ENCODE measurements at places on chromosomes 7 and 10.

DNA sequence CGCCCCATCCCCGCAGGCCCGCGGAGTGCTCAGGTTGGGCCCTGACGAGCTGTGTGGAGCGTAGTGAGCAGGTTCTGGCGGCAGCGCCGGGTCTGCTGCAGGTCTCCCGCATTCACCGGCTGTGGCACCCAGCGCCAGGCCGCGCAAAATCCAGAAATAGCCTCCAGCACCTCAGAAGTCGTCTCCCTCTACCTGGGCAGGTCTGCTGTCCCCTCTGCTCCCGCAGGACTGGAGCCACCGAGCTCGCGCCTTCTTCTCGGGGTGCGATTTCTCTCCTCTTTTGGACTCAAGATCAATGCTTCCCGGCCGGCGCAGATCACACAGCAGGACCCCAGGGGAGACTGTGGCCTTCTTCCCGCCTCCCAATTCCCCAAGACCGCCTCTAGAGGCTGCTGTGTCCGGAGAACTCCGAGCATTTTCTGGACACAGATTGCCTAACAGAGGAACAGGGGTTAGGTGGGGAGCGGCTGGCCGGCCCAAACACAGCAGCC lies 8.4 kb downstream of the TLX1 start:
- DNase-seq = no peak

DNA sequence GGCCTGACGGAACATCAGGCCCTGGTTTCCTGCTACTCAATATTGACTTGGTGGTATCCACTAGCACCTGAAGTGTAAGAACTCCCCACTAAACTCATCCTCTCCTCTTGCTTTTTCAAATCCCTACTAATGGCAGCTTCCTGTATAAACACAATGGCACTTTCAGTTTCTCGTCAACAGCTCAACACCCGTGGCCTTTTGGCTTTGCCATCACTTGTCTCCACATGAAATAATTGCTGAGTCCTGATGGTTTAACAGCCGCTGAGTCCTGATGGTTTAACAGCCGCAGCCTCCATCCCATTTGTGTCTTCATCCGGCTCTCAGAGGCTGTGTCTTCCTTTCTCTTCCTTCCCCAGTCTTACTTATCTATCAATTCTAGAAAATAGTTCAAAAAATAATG lies 261.4 kb upstream of the PITRM1 start:
- no peak for DNase-seq

DNA sequence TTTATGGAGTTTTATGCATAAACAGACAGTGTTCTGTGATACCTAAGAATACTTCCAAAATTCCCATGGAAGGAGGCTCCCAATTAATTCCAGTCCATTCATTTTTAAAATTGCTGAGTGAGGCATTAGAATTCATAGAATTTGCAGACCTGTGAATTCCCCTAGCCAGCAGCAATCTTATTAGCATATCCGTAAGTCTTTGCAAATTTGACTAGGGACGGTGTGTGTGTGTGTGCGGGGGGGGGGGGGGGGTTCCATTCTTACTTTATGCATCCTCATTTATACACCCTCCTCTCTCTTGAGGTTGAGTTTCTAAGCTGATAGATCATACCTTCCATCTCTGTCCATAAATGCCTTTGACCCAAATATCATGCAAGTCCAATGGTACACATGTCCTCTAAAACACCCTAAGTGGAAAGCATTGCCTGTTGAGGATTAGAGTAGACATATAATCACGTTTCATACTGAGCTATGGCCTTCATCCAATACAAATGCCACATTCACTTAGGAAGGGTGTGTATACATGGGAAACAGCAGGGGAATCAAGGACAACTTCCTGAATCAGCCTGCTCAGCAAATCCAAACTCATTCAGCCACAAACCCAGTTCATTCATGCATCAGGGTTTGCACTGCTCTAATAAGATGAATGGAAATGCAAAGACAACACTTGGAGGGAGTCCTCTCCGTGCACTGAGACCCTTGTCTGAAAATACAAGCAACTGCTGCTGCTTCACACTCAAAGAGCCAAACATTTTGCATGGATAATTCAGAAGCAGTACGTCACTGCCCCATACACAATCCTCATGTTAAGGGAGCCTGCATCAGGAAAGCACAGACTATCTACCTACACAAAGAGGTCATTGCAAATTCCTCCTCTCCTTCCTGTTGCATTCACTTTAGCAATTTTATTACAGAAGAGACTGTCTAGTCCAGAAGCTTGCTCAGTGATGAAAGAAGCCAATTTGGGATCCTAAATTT lies 350.8 kb downstream of the KCNMA1 start:
- DNase-seq = no peak

- DNase-seq = no peak
Measured at GRCh38 chr10:48700493-48700892, 15.8 kb downstream of the WDFY4 start.

DNA sequence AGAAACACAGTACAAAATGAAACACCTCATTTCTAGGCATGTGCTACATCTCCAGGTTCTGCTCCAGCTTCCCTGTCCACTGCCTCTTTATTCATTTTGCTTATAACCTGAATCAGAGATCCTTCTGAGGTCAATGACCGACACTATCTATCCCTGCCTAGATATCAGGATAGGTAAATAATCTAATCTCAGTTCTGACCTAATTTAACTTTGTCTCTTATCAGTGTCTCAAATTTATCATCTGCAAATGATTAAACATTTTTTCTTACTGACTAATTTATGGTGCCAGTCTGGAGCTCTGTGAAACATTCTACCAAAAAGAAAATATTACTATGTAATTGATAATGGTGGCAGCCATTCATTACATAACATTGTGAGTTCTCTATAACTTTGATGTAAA lies 61.1 kb downstream of the SGCE start:
- DNase-seq = no peak

- no peak for DNase-seq
Measured at GRCh38 chr10:89428877-89429276, 14.5 kb downstream of the IFIT5 start.

DNA sequence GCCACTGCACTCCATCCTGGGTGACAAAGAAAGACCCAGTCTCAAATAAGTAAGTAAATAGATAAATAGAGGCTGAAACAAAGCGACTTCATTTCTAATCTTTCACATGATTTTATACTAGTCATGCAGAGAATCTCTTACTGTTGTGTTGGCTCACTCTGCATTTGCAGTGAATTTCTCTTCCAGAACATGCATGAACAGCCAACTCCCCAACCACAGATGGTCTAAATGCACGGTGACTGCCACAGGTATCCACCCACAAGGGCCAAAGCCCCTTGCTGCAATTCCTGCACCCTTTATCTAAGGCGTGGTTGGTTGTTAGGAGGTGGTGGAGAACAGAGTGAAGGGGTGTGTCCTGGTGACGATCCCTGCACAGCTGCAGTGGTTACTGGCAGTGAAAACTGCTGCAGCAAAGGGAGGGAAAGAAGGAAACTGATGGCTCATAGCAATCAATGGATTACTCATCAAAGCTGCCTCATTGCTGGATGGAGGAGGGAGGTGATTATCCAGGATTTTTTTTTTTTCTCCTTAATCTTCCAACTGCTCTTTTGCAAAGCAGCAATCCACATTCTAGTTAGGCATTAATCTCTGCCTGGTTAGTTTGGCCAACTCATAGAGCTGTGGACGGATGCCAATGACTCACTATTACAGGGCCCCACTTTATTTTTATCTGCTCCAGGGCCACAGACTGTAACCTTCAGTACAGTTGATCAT lies 50.6 kb downstream of the PRTFDC1 start:
- peak; percentile 98 for DNase-seq

GRCh38 chr7:5363729-5364128 lies 59.9 kb downstream of the TNRC18 start:
- DNase-seq = no peak

DNA sequence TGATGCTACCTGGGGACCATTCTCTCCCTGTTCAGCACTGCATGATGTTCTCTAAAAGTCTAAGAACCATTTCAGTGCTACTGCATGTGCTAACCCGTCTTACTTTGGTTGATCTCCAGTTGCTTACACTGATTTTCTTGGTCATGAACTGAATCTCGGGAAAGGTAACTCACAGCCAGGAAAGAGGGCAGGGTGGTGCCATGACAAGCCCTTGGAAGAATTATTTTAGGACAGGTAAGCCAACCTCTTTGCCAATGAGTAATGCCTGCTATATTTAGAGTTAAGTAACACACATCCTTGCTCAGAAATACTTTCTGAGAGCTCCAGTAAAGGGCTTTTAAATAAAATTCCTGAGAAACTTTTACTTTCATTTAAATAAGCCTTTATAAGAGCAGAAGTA lies 126.7 kb downstream of the ARL4A start:
- DNase-seq = no peak

DNA sequence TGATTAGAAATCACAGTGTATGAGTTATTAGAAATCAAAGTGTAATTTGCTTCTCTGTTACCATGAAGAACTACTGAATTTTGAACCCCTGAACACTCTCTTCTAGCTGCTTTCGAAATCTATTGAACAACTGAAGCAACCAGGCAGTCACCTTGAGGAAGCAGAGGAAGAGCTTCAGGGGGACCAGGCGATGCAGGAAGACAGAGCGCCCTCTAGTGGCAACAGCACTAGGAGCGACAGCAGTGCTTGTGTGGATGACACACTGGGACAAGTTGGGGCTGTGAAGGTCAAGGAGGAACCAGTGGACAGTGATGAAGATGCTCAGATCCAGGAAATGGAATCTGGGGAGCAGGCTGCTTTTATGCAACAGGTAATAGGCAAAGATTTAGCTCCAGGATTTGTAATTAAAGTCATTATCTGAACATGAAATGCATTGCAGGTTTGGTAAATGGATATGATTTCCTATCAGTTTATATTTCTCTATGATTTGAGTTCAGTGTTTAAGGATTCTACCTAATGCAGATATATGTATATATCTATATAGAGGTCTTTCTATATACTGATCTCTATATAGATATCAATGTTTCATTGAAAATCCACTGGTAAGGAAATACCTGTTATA lies 170.7 kb downstream of the HDAC9 start:
- DNase-seq = peak; percentile 68

DNA sequence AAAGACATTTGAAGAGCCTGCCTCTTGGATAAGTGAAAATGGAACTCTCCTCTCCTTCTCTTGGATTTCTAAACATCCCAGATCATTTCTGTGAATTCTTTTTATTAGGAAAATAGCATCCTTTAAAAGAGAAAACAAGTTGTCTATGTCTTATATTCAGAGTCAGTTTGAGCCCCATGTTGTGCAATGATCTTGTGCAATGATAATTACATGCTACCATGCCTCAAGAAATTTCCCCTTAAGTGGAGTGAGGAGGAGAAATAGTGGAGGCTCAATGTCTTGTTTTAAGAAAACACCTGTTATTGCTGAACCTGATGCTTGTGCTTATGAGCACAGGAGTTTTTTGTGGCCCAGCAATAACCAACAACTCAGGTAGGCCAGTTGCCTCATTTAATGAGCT lies 103.6 kb downstream of the NPSR1 start:
- no peak for DNase-seq

GRCh38 chr10:52313256-52313932 lies 687 bp upstream of the DKK1 start:
- peak; percentile 18 for DNase-seq

DNA sequence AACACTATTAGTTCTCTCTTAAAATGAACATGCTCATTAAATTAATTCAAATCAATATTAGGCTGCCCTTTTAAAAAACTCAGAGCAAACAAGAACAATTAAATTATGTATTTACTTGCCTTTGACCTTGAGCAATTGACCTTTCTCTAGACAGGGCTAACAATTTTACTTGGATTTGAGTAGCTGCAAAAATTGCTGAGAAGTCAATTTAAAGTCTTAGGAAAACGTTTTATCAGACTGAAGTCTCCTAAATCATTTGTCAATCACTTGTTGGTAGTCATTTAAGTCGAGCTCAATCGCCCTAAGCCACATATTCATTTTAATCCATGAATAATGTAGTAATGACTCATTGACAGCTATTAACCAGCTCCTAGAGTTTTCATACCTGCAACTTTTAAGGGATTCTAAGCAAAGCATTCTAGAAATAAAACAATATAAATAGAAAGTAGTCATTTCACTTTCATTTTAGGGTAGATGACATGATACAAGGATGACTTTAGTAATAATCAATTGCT lies 84.9 kb upstream of the SEC61G start:
- no peak for DNase-seq

- no peak for DNase-seq
Measured at GRCh38 chr7:138713191-138713590, 12.0 kb upstream of the SVOPL start.

DNA sequence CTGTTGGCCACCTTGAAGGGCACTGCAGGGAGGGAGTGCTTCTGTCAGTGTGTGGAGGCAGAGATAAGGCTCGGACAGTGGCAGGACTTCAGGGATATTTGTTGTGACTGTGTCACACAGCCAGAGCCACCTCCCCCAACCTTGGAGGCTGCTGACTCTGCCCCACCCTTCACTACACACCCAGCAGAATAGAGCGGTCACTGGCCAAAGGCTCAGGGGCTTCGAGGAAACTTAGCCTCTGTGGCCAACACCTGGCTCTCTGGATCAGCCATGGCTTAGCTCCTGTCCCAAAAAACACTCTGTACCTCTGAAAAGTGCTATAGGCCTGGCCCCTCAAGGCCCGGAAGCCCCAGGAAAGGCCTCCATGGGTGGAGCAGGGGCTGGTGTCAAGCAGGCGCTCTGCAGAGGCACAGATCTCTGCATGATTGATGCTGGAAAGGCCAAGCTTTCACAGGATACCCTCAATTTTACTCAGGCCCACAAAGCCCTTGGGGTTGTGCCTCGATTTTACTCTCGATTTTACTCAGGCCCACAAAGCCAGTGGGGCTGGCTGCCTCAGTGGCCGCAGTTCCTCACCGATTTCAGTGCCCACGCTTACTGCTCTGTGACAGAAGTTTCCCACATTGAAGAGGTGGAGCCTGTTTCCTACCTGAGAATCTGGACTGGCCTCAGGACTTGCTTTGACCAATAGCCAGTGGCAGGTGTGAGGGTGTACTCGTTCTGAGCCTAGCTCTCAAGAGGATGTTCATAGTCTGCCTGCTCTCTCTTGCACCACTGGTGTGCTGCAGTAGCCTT lies 113.2 kb upstream of the GPR26 start:
- DNase-seq = no peak

DNA sequence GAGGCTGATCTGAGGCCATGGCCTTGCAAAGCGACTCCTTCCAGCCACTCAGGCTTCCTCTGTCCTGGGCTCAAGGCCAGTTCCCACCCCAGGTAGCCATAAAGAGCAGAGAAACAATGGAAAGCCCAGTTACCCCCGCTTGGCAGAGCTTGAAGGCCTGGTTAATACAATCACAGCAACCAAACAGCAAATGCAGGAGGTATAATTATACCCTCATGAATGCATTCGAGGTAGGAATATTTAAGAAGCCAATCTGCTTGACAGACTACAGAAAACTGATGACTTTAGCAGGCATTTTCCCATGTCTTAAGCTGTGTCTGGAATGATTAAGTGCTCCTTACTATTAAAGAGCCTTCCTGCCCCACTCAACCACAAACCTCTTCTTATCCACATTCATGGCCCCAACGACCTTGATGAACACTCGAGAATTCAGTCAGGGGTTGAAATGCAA lies 114.1 kb upstream of the MACROH2A2 start:
- DNase-seq = no peak
